ENCODE measurements at places on chromosomes 5 and 9.
A peak's percentile ranks its signal among the peaks of the same experiment; 100 is the strongest.

GRCh38 chr5:81750308-81751008, 439 bp downstream of the SSBP2 start:
- peak; percentile 36 for DNase-seq

DNA sequence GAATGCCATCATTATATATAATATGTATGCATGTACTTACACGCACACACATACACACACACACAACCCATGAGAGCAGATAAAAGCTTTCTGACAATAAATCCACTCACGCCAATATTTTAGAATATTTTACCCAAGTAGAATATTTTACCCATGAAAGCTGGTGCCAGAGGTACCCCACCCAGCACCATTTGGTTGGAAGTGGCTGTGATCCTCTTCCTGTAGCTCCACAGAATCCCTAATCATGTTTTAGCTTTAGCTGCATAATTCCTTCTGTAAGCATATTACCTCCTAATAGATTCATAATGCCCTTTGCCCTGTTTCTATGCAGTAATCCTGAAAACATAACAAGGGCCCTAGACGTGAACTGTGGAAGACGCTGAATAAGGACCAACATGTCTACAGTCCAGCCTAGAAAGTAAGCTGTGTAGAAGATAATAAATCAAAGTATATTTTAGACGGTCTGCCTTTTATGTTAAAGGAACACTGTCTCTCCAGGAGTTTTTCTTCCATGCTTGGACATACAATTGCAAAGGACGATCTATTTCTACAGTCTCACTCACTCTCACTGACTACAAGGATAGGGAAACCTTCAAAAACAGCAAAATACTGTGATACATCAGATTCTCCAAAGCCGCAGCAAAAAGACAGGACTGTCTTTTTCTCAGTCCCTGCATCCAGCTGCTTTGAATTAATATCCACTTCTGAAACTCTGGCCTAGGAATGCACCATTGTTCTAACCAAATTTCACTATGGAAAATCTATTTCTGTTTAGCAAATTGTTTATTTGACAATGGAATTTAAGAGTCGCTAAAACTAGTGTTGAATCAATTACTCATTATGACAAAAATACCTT, 98.2 kb downstream of the USP20 start:
- DNase-seq: no peak

DNA sequence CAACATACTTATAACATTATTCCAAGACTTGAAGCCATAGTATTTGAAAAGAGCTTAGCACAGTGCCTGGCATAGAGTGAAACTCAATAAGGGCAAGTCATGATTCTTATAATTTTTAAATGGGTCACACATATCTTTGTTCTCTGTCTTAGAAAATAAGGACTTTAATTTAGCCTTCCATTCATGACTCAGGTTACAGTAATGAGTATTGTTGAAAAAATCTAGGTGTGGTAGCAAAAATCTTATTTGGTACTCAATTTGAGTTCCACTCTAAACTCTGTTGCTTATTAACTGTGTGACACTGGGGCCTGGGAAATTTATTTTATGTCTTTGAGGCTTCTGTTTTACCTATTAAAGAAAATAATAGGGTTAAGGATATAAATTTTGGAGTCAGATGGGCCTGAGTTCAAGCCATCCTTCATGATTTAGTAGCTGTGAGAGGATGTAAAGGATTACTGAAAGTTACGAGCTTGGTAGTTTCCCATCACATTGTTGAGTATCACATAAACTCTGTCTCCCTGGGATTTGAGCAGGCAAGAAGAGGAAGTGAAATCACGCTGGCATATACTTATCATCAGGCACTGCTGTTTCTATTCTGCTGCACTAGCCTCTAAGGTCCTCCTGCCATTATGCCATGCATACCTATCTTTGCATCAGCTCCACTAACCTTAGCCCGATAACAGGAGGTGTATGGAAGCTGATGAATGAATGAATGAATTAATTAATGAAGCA, 1.5 kb downstream of the SPINK9 start:
- DNase-seq: no peak

DNA sequence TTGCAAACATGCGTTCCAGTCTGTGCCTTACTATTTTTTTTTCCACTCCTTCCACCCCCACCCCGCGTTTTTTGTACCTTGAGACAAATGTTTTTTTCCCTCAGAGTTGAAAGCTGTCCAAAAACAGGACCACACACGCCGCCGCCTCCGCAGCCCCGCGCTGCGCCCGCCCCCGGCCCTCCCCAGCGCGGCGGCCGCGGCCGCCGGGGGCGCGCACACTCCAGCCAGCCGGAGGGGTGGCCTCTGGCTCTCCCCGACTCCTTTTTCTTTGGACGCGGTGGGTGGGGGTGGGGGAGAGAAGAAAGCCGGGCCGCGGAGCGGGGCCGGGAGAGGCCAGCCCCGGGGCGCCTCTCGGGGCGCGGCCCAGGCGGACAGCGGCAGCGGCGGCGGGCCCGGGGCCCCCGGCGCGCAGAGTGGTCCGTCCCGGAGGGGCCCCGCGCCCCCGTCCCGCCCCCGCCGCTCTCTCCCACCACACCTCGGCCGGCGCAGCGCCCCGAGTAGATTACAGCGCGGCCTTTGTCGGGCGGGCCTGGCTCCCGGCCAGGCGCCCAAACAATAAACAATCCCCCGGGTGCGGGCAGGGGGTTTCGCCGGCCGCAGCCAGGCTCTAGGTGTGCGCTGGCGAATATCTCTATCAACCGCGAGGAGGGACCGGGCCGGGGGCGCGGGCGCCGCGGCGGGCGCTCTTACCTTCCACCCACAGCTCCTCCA, 10.9 kb downstream of the PTCH1 start:
- DNase-seq: no peak

All from hepatic stellate cell (primary cell).